Natural killer cell (primary cell): ENCODE measurements at places on chromosomes 6 and 20. TPM values are rescaled to one million over a fixed set of nuclear protein-coding genes. Genes with fewer than 3 reads are reported as not detected.

- H3K27me3 ChIP-seq = peaks cover 4% of the 10 kb centered on the region
- H3K36me3 ChIP-seq = no peaks in the 10 kb centered on the region
Measured at GRCh38 chr20:1242099-1242498, 16.3 kb downstream of the RAD21L1 start.

GRCh38 chr6:75691012-75691411, 58.0 kb upstream of the MYO6 start:
- DNase-seq = no peak
- no peaks in the 10 kb centered on the region for H3K4me1 ChIP-seq
- H3K4me3 ChIP-seq = no peak overlapping the region

GRCh38 chr6:35972471-35973367, 51.7 kb downstream of the SLC26A8 start:
- no peaks in the 10 kb centered on the region for H3K4me1 ChIP-seq
- no peaks in the 10 kb centered on the region for H3K36me3 ChIP-seq
- no peak overlapping the region for H3K4me3 ChIP-seq

GRCh38 chr6:4922488-4923037, 81.3 kb downstream of the RPP40 start:
- no peaks in the 10 kb centered on the region for H3K4me1 ChIP-seq
- H3K4me3 ChIP-seq = no peak overlapping the region
- DNase-seq = no peak
- no peaks in the 10 kb centered on the region for H3K36me3 ChIP-seq
- H3K27ac ChIP-seq = no peak overlapping the region

GRCh38 chr6:158593670-158594069, 33.8 kb downstream of the TMEM181 start:
- no peak overlapping the region for H3K4me3 ChIP-seq
- H3K27ac ChIP-seq = no peak overlapping the region
- H3K4me1 ChIP-seq = no peaks in the 10 kb centered on the region
- H3K36me3 ChIP-seq = peaks cover 72% of the 10 kb centered on the region
- no peaks in the 10 kb centered on the region for H3K27me3 ChIP-seq

DNA sequence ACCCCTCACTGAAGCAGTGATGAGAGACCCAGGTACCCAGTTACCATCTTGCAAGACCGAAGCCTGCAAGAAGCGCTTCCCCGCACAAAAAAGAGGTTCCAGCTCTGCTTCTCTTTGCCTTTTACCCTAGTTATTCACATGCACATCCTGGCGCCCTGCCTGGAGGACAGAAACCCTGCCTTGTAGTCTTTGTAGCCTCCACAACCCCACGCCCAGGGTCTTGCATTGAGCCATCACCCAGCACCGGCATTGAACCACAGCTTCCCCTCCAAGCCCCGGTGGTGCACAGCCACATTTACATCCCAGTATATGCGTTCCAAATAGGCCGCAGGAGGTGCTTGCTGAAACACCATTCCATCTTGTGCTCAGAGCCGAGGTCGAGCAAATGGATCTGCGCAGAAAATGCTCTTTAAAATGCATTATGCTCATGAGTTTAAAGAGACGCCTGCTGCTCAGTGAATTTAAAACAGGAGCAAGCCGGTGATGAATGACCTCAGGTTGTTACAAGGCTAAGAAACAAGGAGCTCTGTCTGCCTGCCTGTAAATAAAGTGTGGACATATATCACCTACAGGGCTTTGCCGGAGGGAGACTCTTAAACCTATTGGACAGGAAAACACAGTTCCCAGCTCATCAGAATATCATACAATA, 61.7 kb downstream of the GNAS-AS1 start:
- H3K27ac ChIP-seq = no peak overlapping the region
- H3K4me3 ChIP-seq = no peak overlapping the region
- DNase-seq = no peak
- no peaks in the 10 kb centered on the region for H3K27me3 ChIP-seq

- DNase-seq = no peak
- H3K4me3 ChIP-seq = no peak overlapping the region
- H3K27ac ChIP-seq = no peak overlapping the region
- H3K27me3 ChIP-seq = no peaks in the 10 kb centered on the region
- H3K4me1 ChIP-seq = no peaks in the 10 kb centered on the region
- H3K36me3 ChIP-seq = no peaks in the 10 kb centered on the region
Measured at GRCh38 chr20:40449974-40450616, 238.9 kb downstream of the MAFB start.

- no peak overlapping the region for H3K27ac ChIP-seq
- DNase-seq = no peak
- H3K36me3 ChIP-seq = no peaks in the 10 kb centered on the region
- H3K4me3 ChIP-seq = no peak overlapping the region
Measured at GRCh38 chr6:3793545-3793944, 42.0 kb upstream of the PXDC1 start.

DNA sequence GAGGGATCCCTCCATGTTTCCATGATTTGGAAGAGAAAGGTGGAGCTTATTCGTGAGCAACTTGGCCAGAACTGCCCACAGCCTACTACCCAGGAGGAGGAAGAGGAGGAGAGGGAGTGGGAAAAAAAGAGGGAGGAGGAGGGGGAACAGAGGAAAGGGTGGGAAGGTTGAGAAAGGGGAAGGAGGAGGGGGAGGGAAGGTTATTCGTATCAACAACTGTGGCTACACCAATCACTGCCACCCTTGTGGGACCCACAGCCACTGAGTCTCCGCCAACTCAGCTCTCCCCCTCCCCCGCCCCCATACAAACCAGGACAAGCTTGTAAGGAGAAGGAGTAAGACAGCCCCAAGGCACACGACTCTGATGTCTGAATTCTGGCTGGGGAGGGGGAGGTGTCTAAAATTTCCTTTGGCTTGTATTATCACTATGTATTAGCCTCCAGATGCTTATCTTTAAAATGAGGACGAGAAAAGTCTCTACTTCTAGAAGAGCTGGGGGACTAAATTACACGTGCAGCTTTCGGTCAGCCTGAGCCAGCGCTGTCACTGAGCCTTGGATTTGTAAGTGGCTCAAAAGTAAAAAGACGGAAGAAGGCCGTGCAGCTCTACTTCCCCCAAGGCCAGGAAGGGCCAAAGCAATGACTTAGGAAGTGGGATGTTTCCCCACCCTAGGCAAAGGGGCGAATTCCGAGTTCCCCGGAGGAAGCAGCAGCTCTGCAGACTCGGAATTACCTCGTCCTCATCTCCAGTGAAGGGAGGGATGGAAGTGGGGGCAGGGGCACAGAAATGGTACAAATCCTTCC, 1.0 kb downstream of the FKBP1A start:
- H3K4me3 ChIP-seq = peak overlapping the region; percentile 49
- H3K4me1 ChIP-seq = peaks cover 48% of the 10 kb centered on the region
- peak overlapping the region; percentile 49 for H3K27ac ChIP-seq
- peak; percentile 39 for DNase-seq
- no peaks in the 10 kb centered on the region for H3K36me3 ChIP-seq
- H3K27me3 ChIP-seq = no peaks in the 10 kb centered on the region

DNA sequence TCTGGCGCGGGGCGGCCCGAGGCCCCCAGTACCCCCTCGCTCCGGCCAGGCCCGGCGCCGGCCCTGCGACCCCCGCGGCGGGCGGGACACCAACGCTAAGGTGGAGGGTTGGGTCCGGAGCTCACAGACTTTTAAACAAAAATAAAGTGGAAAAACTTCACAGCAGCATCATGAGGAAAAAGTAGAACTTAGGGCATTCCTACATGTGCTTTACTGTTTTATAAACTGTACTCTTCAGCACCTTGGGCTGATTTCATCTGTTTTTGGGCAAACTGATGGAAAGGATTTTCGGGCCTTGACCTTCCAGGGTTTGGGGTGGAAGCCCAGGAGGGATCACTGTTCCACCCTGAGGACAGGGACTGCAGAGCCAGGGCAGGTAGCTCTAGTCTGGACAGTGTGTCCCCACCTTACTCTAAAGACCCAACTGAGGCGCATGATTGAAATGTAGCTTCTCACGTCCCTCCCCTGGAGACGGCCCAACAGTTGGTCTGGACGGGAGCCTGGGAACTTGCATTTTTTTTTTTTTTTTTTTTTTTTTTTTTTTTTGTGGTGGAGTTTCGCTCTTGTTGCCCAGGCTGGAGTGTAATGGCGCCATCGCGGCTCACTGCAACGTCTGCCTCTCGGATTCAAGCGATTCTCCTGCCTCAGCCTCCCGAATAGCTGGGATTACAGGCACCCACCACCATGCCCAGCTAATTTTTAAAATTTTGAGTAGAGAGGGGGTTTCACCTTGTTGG, 740 bp downstream of the NELFCD start:
- no peaks in the 10 kb centered on the region for H3K27me3 ChIP-seq
- peak; percentile 47 for DNase-seq
- peak overlapping the region; percentile 56 for H3K27ac ChIP-seq
- H3K4me3 ChIP-seq = peak overlapping the region; percentile 57

DNA sequence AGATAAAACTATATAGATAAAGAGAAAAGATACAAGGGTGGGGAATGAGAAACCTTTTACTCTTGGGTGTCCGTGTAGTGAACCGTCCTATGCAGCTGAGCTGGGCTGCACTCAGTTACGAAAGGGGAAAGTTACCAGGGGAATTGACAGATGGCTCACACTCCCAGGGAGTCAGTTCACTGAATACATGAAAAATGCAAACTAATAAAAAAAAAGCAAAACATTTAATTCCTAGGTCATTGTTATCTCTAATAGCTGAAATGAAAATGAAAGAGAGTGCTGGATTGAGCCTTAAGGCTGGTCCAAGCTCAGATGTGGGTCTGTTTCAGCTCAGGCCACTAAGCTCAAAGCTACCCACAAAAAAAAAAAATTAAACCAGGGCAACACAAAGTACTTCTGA, 138.0 kb downstream of the THBS2 start:
- DNase-seq = no peak
- no peak overlapping the region for H3K4me3 ChIP-seq
- H3K4me1 ChIP-seq = no peaks in the 10 kb centered on the region
- H3K36me3 ChIP-seq = no peaks in the 10 kb centered on the region
- H3K27me3 ChIP-seq = no peaks in the 10 kb centered on the region
- H3K27ac ChIP-seq = no peak overlapping the region

- peak; percentile 91 for DNase-seq
- H3K4me3 ChIP-seq = peak overlapping the region; percentile 6
- no peaks in the 10 kb centered on the region for H3K27me3 ChIP-seq
- peaks cover 64% of the 10 kb centered on the region for H3K4me1 ChIP-seq
- peaks cover 9% of the 10 kb centered on the region for H3K36me3 ChIP-seq
- peak overlapping the region; percentile 73 for H3K27ac ChIP-seq
Measured at GRCh38 chr6:33430991-33431879, 11.4 kb downstream of the SYNGAP1 start.

GRCh38 chr6:46491628-46492547, 639 bp upstream of the RCAN2 start:
- H3K36me3 ChIP-seq = no peaks in the 10 kb centered on the region
- peaks cover 35% of the 10 kb centered on the region for H3K27me3 ChIP-seq
- H3K27ac ChIP-seq = no peak overlapping the region
- peak; percentile 24 for DNase-seq
- peaks cover 10% of the 10 kb centered on the region for H3K4me1 ChIP-seq
- peak overlapping the region; percentile 46 for H3K4me3 ChIP-seq

GRCh38 chr20:13855613-13856012, 70.8 kb downstream of the NDUFAF5 start:
- H3K36me3 ChIP-seq = no peaks in the 10 kb centered on the region
- no peaks in the 10 kb centered on the region for H3K4me1 ChIP-seq
- no peak overlapping the region for H3K27ac ChIP-seq
- H3K27me3 ChIP-seq = no peaks in the 10 kb centered on the region

GRCh38 chr6:3402310-3403237, 54.3 kb downstream of the SLC22A23 start:
- no peak for DNase-seq
- no peaks in the 10 kb centered on the region for H3K27me3 ChIP-seq
- no peaks in the 10 kb centered on the region for H3K4me1 ChIP-seq
- H3K27ac ChIP-seq = no peak overlapping the region
- no peaks in the 10 kb centered on the region for H3K36me3 ChIP-seq

DNA sequence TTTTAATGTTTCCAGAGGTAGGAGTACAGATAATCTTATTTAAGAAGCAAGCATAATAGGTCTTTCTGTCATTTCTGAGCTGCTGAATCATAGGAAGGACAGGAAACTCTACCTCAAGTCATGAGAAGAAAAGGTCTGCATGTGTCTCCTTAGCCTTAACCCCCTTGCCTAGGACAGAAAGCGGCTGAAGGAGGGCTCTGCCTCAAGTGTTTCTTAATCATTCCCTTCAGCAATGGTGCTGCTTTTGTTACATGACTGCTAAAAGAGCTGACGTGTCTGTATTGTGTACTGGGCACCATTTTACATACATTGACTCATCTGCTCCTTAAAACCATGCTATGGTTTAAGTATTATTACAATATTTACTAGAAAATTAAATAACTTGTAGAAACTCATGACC, 564.0 kb upstream of the AGPAT4 start:
- DNase-seq = no peak
- H3K27me3 ChIP-seq = no peaks in the 10 kb centered on the region
- no peak overlapping the region for H3K27ac ChIP-seq
- no peaks in the 10 kb centered on the region for H3K4me1 ChIP-seq
- H3K4me3 ChIP-seq = no peak overlapping the region

DNA sequence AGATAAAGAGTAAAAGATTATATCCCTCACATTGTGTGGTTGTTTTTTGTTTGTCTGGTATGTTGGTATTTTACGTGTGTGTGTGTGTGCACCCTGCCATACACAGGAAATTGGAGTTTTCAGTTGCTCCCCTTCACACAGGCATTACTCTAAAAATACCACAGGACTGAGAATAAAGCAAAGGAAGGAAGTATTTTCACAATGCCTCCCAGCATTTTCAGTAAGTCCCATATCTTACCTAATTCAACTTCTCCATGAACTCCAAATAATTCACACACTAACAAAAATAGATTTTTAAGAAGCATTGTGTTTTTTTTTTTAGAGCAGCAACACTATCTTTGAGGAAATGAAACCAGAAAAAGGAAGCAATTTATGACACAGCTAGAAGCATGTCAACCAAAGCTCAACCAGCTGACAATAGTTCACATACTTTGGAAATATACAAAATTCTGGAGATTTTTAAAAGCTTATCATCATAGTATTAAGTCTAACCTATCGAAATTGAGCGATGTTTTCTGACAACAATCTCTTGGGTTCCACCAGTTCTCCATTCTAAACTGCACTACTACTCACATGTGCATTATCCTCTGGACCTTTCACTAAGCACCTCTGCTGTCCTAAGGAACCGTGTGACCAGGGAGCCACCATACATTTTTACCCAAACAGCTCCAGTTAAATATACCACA, 2.1 kb downstream of the UBE2J1 start:
- peak overlapping the region; percentile 66 for H3K4me3 ChIP-seq
- no peak for DNase-seq
- peak overlapping the region; percentile 87 for H3K27ac ChIP-seq

DNA sequence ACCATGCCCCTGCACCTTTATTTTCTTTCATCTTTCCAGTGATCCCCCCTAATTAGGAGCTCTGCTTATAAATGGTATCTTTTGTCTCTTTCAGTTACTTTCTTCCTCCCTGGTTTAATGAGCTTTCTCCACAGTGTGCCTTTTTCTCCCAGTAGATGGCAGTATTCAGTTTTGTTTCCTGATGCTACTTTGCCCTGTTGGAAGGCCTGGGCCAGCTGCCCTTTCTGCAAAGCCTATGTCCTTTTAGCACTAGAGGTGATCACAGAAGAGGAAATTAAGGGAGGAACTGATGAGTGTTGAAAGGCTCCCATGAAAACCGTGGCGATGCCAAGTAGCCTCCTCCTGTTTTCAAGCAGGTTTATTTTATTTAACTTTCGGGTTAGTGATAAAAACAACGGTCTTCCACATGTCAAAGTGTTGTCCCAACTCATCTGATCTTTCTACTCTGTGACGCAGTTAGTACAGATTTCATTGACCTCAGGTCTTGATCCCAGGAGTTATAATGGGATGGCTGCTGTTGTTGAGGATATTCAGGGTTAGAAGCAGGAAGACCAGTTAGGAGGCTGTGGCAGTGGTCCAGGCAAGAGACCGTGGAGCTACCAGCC, 184.2 kb upstream of the BMP2 start:
- no peak for DNase-seq
- no peaks in the 10 kb centered on the region for H3K27me3 ChIP-seq
- no peaks in the 10 kb centered on the region for H3K4me1 ChIP-seq
- no peaks in the 10 kb centered on the region for H3K36me3 ChIP-seq
- no peak overlapping the region for H3K27ac ChIP-seq

PDE10A gene
- not detected for total RNA-seq

TPX2 gene
- 2.2 TPM for total RNA-seq

FOXF2 gene
- not detected for total RNA-seq

COL21A1 gene
- total RNA-seq = not detected
